ENCODE measurements at places on chromosomes 2 and 18. TPM values are rescaled to one million over a fixed set of nuclear protein-coding genes. Genes with fewer than 3 reads are reported as not detected.

GRCh38 chr2:70632966-70633365, 79.3 kb upstream of the TGFA start:
- H3K27me3 ChIP-seq = no peaks in the 10 kb centered on the region
- H3K27ac ChIP-seq = no peak overlapping the region
- H3K4me3 ChIP-seq = no peak overlapping the region

- peaks cover 5% of the 10 kb centered on the region for H3K4me1 ChIP-seq
- DNase-seq = no peak
- no peak overlapping the region for H3K27ac ChIP-seq
- no peak overlapping the region for H3K4me3 ChIP-seq
- no peaks in the 10 kb centered on the region for H3K27me3 ChIP-seq
These were observed 945.3 kb downstream of the TRIB2 start for GRCh38 chr2:13662055-13662454.

DNA sequence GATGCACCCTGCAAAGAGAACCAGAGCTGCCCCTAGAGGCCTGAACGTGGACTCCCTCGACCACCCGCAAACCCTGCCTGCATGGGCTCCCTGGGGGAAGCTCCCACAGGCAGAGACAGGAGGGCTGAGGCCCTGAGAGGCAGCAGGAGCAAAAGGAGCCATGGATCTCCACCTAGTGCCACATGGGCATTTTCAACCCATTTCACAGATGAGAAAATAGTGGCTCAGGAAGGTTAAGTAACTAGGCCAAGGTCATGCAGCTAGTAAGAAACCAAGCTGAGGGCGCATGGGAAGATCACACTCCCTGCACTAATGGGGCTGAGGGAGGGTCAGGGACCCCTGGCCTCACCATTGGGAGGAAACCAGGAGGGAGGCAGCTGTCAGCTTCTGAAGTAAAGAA, 271.7 kb upstream of the RAB6C start:
- no peak for DNase-seq
- no peaks in the 10 kb centered on the region for H3K36me3 ChIP-seq
- H3K4me1 ChIP-seq = no peaks in the 10 kb centered on the region
- H3K4me3 ChIP-seq = no peak overlapping the region
- H3K27me3 ChIP-seq = no peaks in the 10 kb centered on the region

GRCh38 chr2:44793322-44793870, 148.1 kb upstream of the SIX3 start:
- no peak overlapping the region for H3K27ac ChIP-seq
- no peaks in the 10 kb centered on the region for H3K36me3 ChIP-seq
- DNase-seq = no peak

GRCh38 chr2:37201766-37202165, 5.5 kb downstream of the CEBPZOS start:
- no peak overlapping the region for H3K27ac ChIP-seq
- no peak overlapping the region for H3K4me3 ChIP-seq
- peaks cover 7% of the 10 kb centered on the region for H3K4me1 ChIP-seq
- H3K36me3 ChIP-seq = peaks cover 14% of the 10 kb centered on the region

DNA sequence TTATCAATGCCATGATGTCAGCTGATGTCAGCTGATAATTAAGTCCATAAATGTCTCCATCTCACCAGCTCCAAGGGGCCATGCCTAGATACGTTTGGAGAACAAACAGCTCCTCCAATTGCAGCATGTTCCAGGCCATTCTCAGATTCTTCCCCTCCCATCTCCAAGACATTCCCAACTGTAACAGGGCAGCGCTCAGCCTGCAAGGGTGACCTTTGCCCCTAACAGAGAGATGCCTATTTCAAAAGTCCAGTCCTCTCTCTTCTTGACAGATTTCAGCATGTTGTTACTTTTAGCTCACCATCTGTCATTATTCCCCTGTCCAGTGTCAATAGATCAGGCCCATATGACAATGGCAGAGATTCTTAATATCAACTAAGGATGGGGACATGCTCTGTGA, 9.9 kb downstream of the PSD4 start:
- H3K27me3 ChIP-seq = no peaks in the 10 kb centered on the region
- peaks cover 4% of the 10 kb centered on the region for H3K4me1 ChIP-seq
- peaks cover 2% of the 10 kb centered on the region for H3K36me3 ChIP-seq
- no peak overlapping the region for H3K27ac ChIP-seq
- no peak for DNase-seq
- H3K4me3 ChIP-seq = no peak overlapping the region

GRCh38 chr2:3656762-3657721, 958 bp upstream of the ALLC start:
- no peak overlapping the region for H3K27ac ChIP-seq
- peaks cover 4% of the 10 kb centered on the region for H3K4me1 ChIP-seq
- H3K4me3 ChIP-seq = no peak overlapping the region
- H3K36me3 ChIP-seq = no peaks in the 10 kb centered on the region
- no peak for DNase-seq

DNA sequence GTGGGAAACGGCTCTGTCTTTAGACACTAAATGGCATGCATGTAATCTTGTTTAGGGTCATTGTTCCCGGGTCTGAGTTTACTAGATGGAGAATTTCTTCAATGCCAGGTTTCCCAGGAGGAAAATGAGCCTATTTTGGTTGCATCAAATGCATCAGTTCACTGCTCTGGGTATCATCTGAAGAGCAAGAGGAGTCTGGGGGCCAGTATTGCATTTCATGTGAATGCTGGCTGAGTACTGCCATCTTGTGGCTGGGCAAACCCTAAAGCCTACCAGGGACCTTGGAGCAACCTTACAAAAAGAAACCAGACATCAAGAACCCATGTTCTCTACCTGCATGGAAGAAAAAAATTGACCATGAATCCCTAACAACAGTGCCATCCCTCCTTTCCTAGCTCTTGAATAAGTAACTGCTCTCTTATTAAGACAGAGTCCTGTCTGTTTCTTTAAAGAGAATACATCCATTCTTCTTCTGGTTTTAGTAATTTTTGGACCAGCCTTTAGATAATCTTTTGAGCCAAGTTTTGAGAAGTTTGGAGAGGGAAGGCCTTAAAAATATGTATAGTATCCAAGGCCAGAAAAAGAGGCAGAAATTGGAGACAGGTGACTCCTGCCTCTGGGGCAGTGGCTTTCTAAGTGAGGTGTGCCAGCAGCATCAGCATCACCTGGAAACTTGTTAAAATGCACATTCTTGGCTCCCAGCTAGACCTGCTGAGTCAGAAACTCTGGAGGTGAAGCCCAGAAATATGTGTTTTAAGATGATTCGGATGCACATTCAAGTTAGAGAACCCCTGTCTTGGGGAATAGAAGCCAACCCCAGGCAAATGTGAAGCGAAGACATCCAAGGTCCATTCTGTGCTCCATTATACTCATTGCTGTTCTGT, 261.0 kb upstream of the CXCR4 start:
- no peak for DNase-seq
- H3K4me1 ChIP-seq = peaks cover 9% of the 10 kb centered on the region
- H3K36me3 ChIP-seq = no peaks in the 10 kb centered on the region
- H3K27me3 ChIP-seq = no peaks in the 10 kb centered on the region
- no peak overlapping the region for H3K4me3 ChIP-seq
- H3K27ac ChIP-seq = no peak overlapping the region

- H3K27ac ChIP-seq = no peak overlapping the region
- H3K36me3 ChIP-seq = no peaks in the 10 kb centered on the region
- H3K27me3 ChIP-seq = no peaks in the 10 kb centered on the region
- peaks cover 13% of the 10 kb centered on the region for H3K4me1 ChIP-seq
- no peak for DNase-seq
These were observed 16.8 kb upstream of the CRIM1 start for GRCh38 chr2:36338827-36339145.

DNA sequence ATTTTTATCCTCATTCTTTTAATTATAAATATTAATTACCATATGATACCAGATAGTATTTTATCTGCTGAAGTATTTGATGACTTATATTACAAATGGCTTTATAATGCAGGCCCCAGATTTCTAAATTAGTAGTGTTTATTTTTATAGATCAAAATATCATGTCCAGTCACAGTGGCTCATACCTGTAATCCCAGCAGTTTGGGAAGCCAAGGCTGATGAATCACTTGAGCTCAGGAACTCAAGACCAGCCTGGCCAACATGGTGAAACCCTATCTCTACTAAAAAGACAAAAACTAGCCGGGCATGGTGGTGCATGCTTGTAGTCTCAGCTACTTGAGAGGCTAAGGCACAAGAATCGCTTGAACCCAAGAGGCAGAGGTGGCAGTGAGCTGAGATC, 100.1 kb upstream of the ARHGAP15 start:
- no peaks in the 10 kb centered on the region for H3K4me1 ChIP-seq
- H3K27ac ChIP-seq = no peak overlapping the region
- H3K27me3 ChIP-seq = peaks cover 9% of the 10 kb centered on the region
- DNase-seq = no peak

GRCh38 chr2:226207671-226208070, 591.9 kb downstream of the IRS1 start:
- H3K36me3 ChIP-seq = no peaks in the 10 kb centered on the region
- no peaks in the 10 kb centered on the region for H3K27me3 ChIP-seq
- DNase-seq = no peak

PTPRN gene
- polyA plus RNA-seq = not detected

EHBP1 gene
- 78.5 TPM for polyA plus RNA-seq

IWS1 gene
- 50.3 TPM for polyA plus RNA-seq

GPR45 gene
- polyA plus RNA-seq = not detected

SIX3 gene
- polyA plus RNA-seq = not detected

MYOM1 gene
- polyA plus RNA-seq = 0.01 TPM

SGO2 gene
- polyA plus RNA-seq = 5.1 TPM

Measured in keratinocyte (primary cell).